ENCODE measurements at places on chromosomes 4 and X.

- no peak for DNase-seq
Observed at GRCh38 chr4:56906489-56907393, 959 bp upstream of the REST start.

- DNase-seq: no peak
Observed at GRCh38 chrX:52608961-52609360, 45.7 kb downstream of the SSX7 start.

DNA sequence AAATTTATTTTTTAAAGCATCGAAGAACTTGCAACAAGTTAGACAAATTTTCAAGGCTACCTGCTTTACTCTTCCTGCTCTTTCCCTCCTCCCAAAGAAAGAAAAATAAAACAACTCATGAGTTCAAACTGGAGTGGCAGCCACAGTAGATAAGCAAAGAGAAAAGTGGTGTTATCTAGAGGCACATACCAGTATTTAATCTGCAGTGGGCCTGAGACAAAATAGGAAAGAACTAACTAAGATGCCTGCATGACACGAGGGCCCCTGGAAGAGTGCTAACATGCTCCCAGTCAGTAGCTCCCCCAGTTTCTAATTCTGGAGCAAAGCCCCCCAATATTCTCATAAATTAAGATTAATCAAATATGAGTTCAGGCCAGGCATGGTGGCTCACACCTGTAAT, 7.9 kb downstream of the ARL9 start:
- no peak for DNase-seq

- DNase-seq: no peak
Observed at GRCh38 chr4:36609661-36610060, 328.2 kb downstream of the DTHD1 start.

All from urinary bladder (tissue), 4 donors.